Effector memory CD8-positive, alpha-beta T cell (primary cell): ENCODE measurements at places on chromosomes 2 and 18.
A peak's percentile ranks its signal among the peaks of the same experiment; 100 is the strongest.

DNA sequence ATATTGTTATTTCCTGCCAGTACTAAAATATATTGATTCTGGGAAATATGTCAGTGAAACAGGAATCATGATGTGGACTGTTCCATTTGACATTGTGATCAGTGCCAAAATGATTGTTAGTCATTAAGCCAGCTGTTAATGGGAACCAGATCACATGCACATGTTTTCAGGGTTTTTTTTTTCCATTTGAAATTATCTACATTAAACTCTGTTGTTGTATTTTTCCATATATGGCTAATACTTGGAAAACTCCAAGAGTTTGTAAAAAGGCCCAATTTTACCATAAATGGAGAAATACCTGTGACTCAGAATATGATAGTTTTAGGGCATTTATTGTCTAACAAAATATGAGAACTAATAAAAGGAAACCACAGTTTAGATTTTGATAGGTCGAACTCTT, 13.4 kb downstream of the ITGAV start:
- H3K27me3 ChIP-seq, result no peaks in the 10 kb centered on the region
- peaks cover 2% of the 10 kb centered on the region for H3K4me1 ChIP-seq
- H3K4me3 ChIP-seq, result no peak overlapping the region

DNA sequence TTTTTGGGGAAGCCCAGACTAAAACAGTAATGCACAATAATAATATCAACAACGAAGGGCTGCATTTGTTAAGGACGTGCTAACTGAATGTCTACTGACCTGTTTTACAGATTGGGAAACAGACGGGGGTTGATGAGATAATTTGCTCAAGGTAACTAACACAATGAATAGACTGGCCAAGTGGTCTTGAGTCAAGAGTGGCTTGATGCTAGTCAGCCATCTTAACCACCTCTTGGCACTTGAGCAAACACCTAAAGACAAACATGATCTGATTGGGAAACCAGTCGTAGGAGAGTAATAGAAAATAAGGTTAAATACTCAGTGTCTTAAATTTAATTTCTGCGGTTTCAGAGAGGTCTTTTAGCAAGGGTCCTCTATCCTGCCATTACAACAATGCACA, 14.2 kb downstream of the RHBDD1 start:
- H3K36me3 ChIP-seq, result no peaks in the 10 kb centered on the region
- H3K4me3 ChIP-seq, result no peak overlapping the region
- no peak overlapping the region for H3K27ac ChIP-seq
- H3K4me1 ChIP-seq, result no peaks in the 10 kb centered on the region
- H3K27me3 ChIP-seq, result no peaks in the 10 kb centered on the region
- no peak for DNase-seq

GRCh38 chr18:75109819-75110218, 99.1 kb downstream of the PTGR3 start:
- DNase-seq, result no peak
- peaks cover 38% of the 10 kb centered on the region for H3K27me3 ChIP-seq
- no peak overlapping the region for H3K4me3 ChIP-seq
- H3K4me1 ChIP-seq, result no peaks in the 10 kb centered on the region
- H3K27ac ChIP-seq, result no peak overlapping the region

DNA sequence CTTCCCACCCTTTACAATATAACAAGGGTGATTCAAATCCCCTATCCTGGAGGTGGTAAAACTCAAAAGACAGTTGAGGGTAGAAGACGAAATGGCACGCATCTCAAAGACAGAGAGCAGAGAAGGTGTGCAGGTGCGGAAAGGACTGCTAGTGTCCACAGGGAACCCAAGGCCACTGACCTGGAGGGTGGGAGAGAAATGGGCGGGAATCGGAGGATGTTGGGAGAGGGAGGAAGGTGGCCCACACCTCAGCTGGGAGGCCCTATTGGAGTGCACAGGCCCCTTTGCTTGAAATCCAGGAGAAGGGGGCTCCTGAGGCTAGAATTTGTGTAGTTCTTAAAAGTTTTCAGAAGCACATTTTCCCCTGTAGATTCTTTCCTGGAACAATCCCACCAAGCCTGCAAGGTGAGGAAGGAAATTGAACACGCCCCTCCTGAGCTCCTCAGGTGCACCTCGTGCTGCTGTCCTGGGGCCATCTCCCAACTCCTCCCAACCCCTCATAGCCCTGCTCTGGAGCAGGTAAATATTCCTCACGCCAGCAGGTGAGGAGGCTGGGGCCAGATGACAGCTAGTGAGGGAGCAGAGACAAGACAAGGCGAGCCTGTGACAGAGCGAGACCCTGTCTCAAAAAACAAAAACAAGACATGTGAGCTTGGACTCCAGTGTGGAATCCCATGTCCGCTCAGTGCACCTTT, 99.3 kb downstream of the MCFD2 start:
- H3K36me3 ChIP-seq, result peaks cover 3% of the 10 kb centered on the region
- H3K4me1 ChIP-seq, result no peaks in the 10 kb centered on the region
- no peak overlapping the region for H3K4me3 ChIP-seq
- no peak for DNase-seq
- H3K27ac ChIP-seq, result no peak overlapping the region

DNA sequence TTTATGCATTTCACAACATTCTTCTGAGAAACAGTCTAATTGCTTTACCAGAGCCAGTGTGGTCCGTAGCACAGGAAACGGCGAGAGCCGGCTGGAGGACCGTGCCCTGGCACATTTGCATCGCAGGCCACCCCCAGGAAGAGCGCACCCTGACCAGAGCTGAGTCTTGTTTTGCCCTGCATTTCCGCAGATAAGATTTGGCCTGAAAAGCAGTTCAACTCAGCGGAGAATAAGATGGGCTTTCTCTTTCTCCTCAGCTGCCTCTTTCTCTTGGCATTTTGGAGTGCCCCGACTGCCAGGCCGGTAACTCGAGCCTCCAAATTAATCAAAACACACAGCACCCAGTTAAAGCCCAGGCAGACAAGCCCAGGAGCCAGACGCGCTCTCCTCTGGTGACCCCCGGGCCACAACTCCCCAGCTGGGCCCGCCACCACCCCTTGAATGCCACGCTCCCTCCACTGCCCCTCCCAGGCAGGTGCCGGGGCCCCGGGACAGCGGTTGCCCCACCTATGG, 464 bp downstream of the COL4A4 start:
- H3K36me3 ChIP-seq, result no peaks in the 10 kb centered on the region
- peaks cover 37% of the 10 kb centered on the region for H3K27me3 ChIP-seq
- no peak overlapping the region for H3K27ac ChIP-seq
- H3K4me3 ChIP-seq, result peak overlapping the region; percentile 77

GRCh38 chr2:11945139-11946126, 199.0 kb downstream of the LPIN1 start:
- peaks cover 16% of the 10 kb centered on the region for H3K27me3 ChIP-seq
- no peaks in the 10 kb centered on the region for H3K36me3 ChIP-seq
- peaks cover 12% of the 10 kb centered on the region for H3K4me1 ChIP-seq
- no peak for DNase-seq
- H3K27ac ChIP-seq, result peak overlapping the region; percentile 94

- H3K4me3 ChIP-seq, result no peak overlapping the region
- no peaks in the 10 kb centered on the region for H3K4me1 ChIP-seq
- no peaks in the 10 kb centered on the region for H3K36me3 ChIP-seq
- no peaks in the 10 kb centered on the region for H3K27me3 ChIP-seq
- no peak for DNase-seq
- H3K27ac ChIP-seq, result no peak overlapping the region
These were observed 50.4 kb downstream of the SPATS2L start for GRCh38 chr2:200356857-200357384.

- peaks cover 28% of the 10 kb centered on the region for H3K27me3 ChIP-seq
- H3K4me3 ChIP-seq, result no peak overlapping the region
- no peak for DNase-seq
- no peaks in the 10 kb centered on the region for H3K36me3 ChIP-seq
- H3K27ac ChIP-seq, result no peak overlapping the region
These were observed 112.5 kb downstream of the NEDD4L start for GRCh38 chr18:58156516-58156915.

GRCh38 chr2:199485732-199486335, 28.1 kb upstream of the SATB2 start:
- peaks cover 38% of the 10 kb centered on the region for H3K27me3 ChIP-seq
- H3K36me3 ChIP-seq, result peaks cover 3% of the 10 kb centered on the region
- H3K4me1 ChIP-seq, result no peaks in the 10 kb centered on the region
- no peak overlapping the region for H3K27ac ChIP-seq

DNA sequence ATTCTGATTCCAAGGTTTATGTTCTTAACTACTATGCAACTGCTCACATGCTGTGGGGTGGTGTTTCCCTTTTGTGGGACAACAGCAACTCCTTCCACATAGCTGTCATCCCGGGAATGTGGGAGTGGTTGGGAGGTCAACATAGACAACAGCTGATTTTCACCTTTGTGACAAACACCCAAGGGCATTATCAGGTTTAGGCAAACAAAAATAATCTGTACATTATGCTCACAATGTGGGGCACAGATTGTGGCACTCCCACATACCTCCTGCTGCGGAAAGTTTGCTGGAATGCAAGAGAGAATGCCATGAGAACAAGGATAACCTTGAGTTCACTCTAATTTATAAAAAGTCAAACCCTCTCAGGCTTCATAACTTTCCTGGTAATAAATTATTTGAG, 582.6 kb downstream of the CNTNAP5 start:
- H3K27me3 ChIP-seq, result no peaks in the 10 kb centered on the region
- DNase-seq, result no peak
- no peak overlapping the region for H3K27ac ChIP-seq
- H3K4me3 ChIP-seq, result no peak overlapping the region
- H3K4me1 ChIP-seq, result no peaks in the 10 kb centered on the region
- no peaks in the 10 kb centered on the region for H3K36me3 ChIP-seq

DNA sequence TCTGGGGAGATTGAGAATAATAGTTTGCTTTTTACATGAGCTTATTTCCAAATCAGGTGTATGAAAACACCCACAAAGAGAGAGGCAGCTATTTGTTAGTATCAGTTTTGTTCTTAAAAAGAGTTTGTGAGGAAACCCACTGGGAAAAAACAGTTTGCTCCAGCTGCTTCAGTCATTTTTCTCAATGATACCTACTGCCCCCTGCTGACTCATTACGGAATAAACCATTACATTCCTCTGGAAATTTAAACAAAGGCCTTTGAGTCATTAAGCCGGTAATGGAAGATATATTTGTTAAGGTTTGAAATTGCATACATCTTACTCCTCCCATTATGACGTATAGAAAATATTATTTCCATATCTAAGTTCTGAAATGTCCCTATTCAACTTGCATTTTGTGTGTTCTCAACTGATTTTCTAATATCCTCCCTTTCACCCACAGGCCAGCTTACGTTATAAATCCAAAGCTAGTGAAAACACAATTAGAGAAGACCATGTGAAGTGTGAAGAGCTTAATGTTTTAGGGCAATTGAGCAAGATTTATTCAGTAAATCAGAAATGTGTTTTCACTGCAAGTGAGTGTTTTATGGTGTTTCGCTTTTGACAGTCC, 761.6 kb downstream of the DSC3 start:
- H3K36me3 ChIP-seq, result no peaks in the 10 kb centered on the region
- H3K27ac ChIP-seq, result no peak overlapping the region
- no peak overlapping the region for H3K4me3 ChIP-seq
- no peaks in the 10 kb centered on the region for H3K27me3 ChIP-seq

DNA sequence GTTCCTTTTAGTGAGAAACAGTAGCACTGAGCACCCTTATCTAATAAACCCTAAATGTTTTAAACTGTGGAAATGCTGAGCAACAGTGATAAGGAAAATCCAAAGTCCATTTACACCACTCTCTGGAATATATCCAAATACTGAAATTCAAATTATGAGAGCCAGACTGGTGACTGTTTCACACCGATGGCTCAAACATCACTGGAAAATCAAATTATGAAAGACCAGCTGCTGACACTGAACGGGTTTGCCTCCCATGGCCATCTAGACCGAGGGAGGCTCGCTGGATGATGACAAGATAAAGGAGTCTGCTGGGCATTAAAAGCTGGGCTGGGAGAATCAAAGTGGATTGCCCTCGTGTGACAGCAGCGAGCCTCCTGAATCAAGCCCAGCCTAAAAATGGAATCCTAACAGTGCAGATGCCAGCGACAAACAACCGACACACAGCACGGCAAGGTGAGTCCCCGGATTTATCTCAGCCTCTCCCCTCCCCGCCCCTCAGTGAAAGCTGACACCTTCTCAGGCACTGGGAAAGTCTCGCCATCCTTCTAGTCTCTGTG, 30.3 kb downstream of the SERPINE2 start:
- H3K27ac ChIP-seq, result no peak overlapping the region
- H3K4me1 ChIP-seq, result no peaks in the 10 kb centered on the region
- H3K4me3 ChIP-seq, result no peak overlapping the region
- no peaks in the 10 kb centered on the region for H3K36me3 ChIP-seq
- peaks cover 19% of the 10 kb centered on the region for H3K27me3 ChIP-seq

- DNase-seq, result no peak
- H3K4me3 ChIP-seq, result no peak overlapping the region
- peaks cover 15% of the 10 kb centered on the region for H3K4me1 ChIP-seq
- no peaks in the 10 kb centered on the region for H3K27me3 ChIP-seq
These were observed 4.1 kb upstream of the VRK2 start for GRCh38 chr2:58042486-58042970.

- H3K27me3 ChIP-seq, result no peaks in the 10 kb centered on the region
- H3K36me3 ChIP-seq, result no peaks in the 10 kb centered on the region
- no peak overlapping the region for H3K27ac ChIP-seq
- DNase-seq, result no peak
These were observed 640.9 kb upstream of the SOX11 start for GRCh38 chr2:5051300-5051699.

GRCh38 chr2:241051578-241052487, 50.3 kb downstream of the MTERF4 start:
- no peaks in the 10 kb centered on the region for H3K4me1 ChIP-seq
- DNase-seq, result no peak
- H3K4me3 ChIP-seq, result no peak overlapping the region
- H3K36me3 ChIP-seq, result peaks cover 7% of the 10 kb centered on the region
- H3K27me3 ChIP-seq, result no peaks in the 10 kb centered on the region

GRCh38 chr2:178074123-178075005, 1.8 kb upstream of the PDE11A start:
- DNase-seq, result no peak
- H3K27me3 ChIP-seq, result peaks cover 61% of the 10 kb centered on the region
- H3K36me3 ChIP-seq, result no peaks in the 10 kb centered on the region
- peaks cover 8% of the 10 kb centered on the region for H3K4me1 ChIP-seq
- H3K4me3 ChIP-seq, result no peak overlapping the region

- DNase-seq, result no peak
- no peaks in the 10 kb centered on the region for H3K27me3 ChIP-seq
- H3K4me3 ChIP-seq, result no peak overlapping the region
These were observed 76.1 kb upstream of the AQP4 start for GRCh38 chr18:26941584-26941983.

DNA sequence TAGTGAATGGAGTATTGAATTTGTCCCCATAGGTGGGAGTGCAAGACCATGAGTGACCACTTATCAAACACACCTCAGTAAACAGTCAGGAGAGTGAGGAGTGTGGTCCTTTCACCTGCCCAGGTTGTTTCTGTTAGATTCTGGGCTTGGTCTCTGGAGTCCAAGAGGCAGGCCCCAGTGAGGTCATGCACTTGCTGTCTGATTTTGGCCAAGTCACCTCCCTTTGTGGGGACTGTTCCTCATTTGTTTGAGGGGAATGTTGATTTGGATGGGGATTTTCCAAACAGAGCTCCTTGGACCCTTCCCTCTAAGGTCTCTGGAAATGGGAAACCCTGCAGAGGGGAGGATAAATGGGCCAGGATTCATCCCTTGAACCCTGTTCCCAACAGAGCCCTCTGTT, 7.3 kb downstream of the IL1RN start:
- H3K27ac ChIP-seq, result no peak overlapping the region
- no peaks in the 10 kb centered on the region for H3K36me3 ChIP-seq
- DNase-seq, result no peak
- peaks cover 8% of the 10 kb centered on the region for H3K4me1 ChIP-seq
